Effector CD8-positive, alpha-beta T cell (primary cell): ENCODE measurements at places on chromosomes 12 and 14.

GRCh38 chr12:30847259-30847658, 79.3 kb upstream of the TSPAN11 start:
- DNase-seq, result no peak

- no peak for DNase-seq
Observed at GRCh38 chr14:104935955-104936354, 11.3 kb downstream of the PLD4 start.

GRCh38 chr12:9049520-9050133, 60.3 kb downstream of the KLRG1 start:
- DNase-seq, result no peak

- DNase-seq, result no peak
Observed at GRCh38 chr12:3772380-3772779, 19.5 kb upstream of the CRACR2A start.

DNA sequence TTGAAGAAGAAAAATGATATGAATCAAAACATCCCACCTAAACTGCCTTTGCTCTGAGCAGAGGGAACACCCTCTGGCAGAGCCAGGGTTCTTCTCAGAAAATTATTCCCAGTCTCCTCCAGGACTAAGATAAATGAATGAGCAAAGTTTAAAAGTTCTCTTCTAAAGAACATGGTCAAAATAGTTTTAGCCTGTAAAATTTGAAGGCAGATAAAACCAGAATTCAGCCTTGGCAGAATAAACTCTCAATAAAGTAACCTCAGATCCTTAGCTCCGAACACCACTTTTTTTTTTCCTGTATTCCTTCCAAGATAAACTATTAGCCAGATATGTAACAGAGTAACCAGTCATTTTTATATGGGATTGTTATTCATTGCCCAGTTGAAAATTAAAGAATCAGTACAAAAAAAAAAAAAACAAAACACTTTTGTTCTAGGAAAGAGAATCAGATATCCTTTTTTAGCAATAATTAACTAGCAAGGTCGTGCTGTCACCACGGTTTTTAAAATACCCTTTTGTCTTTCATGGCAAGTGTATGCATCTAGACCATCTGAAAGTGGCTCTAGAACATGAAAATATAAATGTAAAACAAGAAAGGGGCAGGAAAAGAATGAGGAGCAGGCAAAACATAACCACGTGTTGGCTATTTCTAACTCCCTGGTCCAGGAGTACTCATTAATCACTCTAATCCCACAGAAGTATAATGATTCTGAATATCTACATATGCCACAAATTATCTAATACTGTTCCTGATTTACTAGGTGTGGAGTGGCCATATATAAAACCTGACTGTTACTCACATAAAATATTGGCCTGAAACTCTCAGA, 60.8 kb downstream of the CAPZA3 start:
- DNase-seq, result no peak

DNA sequence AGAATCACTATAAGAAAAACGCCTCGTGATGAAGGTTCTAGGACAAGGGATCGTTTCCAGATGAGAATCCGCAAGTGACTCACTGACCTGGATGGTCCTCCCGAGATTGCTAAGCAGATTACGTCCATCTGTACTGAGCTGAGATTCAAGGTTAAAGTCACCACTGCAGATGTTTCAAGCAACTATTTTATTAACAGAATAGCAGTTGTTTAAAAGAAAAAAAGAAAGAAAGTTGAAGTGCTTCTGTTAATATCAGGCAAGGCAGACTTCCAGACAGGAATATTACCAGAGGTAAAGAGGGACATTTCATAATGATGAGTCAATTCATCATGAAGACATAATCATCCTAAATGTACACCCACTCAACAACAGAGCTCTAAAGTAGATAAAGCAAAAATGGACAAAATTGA, 17.9 kb downstream of the PXN start:
- DNase-seq, result no peak

DNA sequence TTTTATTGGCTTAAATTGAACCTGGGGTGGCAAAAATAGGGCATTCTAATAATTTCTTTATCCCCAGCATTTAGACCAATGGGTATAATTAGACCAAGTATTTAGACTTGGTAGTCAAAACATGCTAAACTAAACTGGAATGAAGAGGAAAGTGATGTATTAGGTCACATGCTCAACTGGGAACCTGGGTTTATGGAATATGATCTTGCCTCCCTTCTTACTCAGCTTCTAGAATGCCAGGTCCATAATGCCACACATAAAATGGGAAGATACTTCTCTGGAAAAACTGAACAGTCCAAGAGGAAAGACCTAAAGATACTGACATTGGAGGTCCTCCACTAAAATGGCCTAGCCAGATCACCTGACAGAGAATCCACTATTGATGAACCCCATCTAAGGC, 6.2 kb upstream of the BIN2 start:
- no peak for DNase-seq

DNA sequence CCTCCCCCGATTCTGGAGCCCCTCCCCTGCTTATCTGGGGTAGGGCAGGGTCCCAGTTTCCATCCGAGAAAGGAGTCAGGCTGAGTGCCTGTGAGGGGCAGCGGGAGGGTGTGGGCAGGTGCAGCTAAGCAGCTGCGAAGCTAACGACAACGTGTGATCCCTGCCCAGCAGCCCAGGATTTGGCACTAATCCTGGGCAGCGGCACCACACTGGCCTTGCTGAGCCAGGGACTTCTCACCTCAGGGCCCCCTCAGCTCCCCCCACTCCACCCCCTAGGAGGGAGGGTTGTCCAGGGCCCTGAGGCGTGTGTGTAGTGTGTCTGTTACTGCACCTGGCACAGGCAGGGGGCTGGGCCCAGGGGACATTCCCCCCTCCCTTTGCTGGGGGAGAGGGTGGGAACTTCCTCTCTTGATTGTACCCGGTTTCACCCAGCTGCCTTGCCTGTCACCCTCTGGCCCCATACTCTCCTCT, 1.8 kb downstream of the SMIM41 start:
- no peak for DNase-seq

GRCh38 chr14:49875640-49876198, 17.2 kb upstream of the ARF6 start:
- DNase-seq, result no peak

DNA sequence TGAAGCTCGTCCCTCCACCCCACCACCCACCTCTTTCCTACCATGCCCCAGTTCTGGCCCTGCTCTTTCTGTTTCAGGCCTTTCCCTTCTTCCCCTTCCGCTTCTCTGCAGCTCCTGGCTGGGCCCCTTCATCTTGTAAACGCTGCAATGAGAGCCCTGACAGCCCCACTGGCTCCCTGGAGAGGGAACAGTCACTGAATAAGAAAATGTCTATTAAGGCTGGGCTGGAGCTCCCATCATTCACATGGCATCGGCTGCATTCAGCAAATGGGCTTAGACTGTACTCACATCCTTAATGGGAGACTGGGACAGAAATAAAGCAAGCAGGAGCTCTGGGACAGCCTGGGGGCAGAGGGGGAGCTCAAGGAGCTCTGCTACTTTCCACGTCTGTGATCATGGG, 45.2 kb upstream of the TUNAR start:
- no peak for DNase-seq

DNA sequence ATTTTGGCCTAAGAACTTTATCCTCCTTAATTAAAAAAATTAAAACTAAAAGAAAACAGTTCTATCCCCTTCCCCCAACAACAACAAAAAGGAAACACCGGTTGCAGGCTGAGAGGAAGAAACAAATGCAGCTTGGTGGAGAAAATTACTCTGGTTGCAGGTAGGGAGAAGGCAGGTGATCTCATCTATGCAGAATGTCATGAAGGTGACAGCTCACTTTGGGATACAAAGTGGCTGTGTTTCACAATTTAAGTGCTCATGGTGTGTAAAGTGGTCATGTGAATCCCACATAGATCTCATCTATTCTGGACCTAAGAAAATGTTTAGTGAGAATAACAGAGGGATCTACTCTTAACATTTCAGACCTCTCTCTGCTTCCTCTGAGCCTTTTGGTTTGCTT, 219.7 kb upstream of the PKP2 start:
- no peak for DNase-seq

DNA sequence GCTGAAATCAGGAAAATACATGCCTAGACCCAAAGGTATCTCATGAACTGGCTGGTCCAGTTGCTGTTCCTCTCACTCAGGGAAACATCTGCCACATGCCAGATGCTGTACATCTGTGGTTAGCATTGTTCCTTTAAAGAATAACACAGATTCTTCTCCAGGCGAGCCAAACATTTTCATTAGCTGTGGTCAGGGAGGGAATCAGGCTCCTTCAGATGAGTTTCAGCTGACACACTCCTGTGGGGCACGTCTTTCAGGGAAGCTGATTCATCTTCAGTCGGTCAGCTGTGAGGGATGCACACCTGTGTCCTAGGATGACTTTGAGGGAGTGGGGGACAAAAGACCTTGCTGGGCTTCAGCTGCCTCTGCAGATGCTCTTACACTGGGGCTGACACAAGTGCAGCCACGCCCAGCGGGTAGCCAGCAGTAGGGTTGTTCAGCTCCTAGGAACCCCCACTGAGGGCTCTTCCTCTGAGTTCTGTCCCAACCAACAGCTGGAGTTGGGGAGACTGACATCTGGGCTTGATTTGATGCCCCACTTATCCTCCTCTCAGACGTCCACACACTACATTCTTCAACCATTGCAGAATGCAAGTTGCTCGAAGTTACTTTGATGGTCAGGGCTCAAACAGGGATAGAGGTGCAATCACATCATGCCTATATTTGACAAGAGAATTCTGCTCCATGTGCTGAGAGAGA, 155.0 kb downstream of the NUAK1 start:
- no peak for DNase-seq

- DNase-seq, result no peak
Observed at GRCh38 chr12:55847603-55848291, 5.0 kb upstream of the MMP19 start.

- no peak for DNase-seq
Observed at GRCh38 chr14:74619672-74620131, 7.7 kb upstream of the LTBP2 start.

DNA sequence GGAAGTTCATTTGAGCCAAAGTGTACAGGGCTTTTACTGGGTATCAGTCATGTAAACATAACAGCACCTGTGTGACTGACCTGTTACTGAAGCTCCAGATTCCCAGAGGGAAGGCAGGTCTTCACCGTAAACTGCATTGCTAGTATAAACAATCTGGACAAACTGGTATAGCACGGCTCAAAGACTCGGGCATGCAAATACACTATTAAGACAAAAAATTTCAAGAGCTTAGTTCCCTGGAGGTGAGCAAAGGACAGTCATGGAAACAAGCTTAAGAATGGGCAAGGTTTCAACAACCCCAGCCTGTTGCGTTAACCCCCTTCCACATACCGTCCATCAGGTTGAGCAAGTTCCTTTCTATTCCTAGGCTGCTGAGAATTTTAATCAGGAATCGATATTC, 9.4 kb downstream of the PARP11 start:
- no peak for DNase-seq

DNA sequence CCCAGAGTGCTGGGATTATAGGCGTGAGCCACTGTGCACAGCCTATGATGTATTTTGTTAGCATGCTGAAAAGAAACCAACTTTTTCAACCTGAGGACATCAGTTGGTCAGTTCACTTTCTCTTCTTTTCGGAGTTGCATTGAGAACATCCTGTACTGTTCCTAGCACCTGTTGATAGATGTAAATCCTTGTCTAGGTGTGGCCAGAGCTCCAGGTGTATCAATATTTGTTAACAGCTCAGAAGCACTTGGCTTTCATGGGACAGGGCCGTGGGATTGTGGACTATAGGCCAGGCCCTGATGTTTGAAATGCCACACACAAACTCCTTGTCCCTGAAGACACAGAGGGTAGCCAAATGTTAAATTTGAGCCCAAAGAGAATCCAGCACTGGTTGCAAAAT, 14.9 kb downstream of the HCAR2 start:
- DNase-seq, result no peak

GRCh38 chr14:21350539-21350938, 33.3 kb downstream of the SUPT16H start:
- no peak for DNase-seq

DNA sequence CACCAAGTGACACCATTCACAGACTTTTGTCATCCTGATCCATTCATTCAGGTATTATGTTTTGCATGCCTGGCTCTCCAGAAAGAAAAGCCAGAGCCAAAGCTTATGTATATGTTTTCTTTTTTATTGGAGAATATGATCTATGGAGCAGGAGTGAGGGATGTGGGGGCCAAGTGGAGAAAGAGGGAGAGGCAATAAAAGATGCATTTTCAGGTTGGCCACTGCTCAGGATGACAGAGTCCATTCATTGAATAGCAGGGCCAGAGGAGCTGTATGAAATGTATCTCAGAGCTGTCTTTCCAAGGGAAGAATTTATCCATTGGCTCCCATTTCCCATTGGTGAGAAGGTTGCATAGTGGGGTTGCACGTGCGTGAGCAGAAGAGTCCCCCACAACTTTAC, 416.1 kb downstream of the ATP23 start:
- DNase-seq, result no peak

DNA sequence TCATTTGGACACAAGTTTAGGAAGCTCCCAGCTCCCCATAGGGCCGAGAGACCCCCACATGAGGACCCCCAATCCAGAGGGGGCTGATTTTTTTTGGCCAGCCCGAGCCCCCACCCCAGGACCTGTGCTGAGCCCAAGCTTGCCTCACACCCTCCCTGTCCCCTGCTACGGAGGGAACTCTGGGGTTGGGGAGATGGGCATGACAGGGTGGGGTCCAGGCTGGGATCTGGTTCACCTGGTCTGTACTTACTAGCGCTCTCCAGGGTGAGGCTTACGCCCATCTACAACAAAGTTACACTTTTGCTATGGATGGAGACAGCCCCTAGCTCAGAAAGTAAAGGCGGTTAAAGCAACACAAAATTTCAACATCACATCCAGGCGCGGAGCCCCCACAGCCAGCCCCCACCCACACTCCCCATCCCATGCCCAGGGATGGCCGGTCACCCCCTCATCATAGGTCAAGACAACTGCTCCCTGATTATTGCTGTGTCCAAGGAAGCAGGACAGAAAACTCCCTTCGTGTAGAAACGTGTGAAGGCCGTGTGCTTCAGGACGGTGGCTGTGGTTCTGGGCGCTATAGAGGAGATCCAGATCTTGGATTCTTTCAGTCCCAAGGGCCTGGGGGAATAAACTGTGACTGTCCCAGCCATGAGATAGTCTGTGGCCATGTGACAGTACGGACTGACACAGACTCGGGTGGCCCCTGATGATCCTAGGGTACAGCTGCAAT, 10.7 kb downstream of the SLC25A29 start:
- no peak for DNase-seq

DNA sequence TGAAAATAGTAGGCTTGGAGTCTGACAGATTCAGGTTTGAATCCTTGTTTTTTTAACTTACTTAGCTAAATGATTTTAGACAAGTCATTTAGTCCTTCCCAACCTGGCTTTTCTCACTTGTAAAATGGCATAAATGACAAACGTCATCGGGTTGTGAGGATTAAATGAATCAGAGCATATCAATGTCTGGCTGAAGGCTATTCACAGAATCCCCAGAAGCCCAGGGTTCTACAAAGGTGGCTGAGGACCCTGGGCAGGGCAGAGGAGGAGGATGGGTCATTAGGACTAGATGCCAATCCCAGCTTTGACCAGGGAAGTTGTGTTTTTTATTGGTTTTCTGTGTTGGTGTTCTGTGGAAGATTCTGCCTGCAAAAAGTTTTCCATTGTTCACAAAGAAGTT, 7.6 kb upstream of the PTPRB start:
- no peak for DNase-seq
